ENCODE measurements at places on chromosomes 12 and 14. TPM values are rescaled to one million over a fixed set of nuclear protein-coding genes. Genes with fewer than 3 reads are reported as not detected.

CIROP gene
- total RNA-seq = not detected

BICDL1 gene
- total RNA-seq = not detected

- DNase-seq = no peak
These were observed 135.6 kb upstream of the ARHGAP5 start for GRCh38 chr14:31941487-31941886.

DNA sequence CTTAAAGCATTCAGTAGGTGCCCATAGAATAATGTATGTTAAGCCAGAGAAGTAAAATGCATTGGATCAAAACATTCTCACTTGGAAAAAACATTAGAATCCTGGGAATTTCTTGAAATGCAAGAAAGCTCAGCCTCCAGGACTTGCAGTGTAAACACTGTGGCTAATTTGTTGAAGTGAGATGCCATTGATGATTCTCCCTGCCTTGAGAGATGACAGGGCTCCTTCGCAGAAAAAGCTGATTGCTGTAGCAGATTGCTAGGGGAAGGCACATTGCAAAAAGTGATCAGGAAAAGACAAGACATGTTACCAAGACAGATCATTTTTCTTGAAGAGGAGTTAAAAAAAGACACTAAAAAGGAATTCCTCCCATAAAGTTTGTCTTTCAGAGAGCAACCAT, 204.2 kb upstream of the HMGA2 start:
- DNase-seq = no peak

DNA sequence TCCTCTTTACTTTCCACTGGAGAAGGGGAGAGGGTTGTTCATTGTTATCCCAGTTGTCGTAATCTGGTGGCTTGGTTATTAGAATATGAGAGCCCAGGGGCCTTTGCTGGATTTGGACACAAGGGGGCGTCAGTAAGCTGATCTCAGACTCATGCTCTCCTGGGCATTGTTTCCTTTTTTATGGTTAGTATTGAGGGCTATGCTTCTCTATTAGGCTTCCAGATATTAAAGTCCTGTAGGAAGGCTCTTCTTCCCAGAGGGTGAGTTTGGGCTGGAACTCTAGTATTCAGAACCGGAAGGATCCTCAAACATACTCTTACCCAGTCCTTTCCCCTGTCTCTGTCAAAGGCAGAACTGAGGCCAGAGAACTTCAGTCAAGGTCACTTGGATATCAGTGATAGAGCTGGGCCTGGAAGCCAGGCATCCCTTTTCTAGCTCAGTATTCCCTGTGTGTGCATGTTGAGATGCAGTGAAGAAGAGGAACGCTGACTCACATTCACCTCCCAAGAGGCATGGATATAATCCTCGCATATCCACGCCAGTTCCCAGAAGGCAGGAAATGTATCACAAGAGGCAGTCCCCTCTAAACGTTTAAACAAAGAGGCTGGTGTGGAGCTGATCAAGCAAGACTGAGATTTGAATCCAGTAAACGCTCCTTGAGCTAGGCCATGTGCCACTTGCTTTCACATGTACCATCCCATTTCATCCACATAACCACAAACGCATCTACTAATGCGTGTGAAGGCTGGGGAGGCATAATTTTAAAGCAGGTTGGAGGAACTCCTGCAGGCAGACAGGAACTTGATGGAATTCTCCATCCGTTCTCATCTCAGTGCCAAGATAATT, 41.6 kb downstream of the UBE3B start:
- peak; percentile 82 for DNase-seq

- DNase-seq = no peak
These were observed 2.2 kb downstream of the TEDC1 start for GRCh38 chr14:105492971-105493871.

GNPNAT1 gene
- total RNA-seq = 46.2 TPM

ZC2HC1C gene
- total RNA-seq = 0.99 TPM

E2F7 gene
- 10.2 TPM for total RNA-seq

MYH6 gene
- not detected for total RNA-seq

GRCh38 chr14:45798659-45799058, 545.7 kb upstream of the MIS18BP1 start:
- DNase-seq = no peak

OR4E2 gene
- not detected for total RNA-seq

DNA sequence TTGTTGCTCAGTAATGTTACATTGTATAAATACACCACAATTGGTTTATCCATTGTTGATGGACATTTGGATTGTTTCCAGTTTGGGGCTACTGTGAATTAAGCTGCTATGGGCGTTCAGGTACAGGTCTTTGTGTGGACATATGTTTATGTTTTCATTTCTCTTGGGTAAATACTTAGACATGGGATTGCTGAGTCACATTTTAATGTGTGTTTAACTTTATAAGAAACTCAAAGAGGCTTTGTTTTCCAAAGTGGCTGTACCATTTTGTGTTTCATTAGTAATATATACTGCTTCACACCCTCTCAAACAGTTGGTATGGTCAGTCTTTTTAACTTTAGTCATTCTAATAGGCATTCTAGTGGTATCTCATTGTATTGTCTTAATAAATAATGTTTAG, 225.0 kb downstream of the SPTSSA start:
- no peak for DNase-seq

DNA sequence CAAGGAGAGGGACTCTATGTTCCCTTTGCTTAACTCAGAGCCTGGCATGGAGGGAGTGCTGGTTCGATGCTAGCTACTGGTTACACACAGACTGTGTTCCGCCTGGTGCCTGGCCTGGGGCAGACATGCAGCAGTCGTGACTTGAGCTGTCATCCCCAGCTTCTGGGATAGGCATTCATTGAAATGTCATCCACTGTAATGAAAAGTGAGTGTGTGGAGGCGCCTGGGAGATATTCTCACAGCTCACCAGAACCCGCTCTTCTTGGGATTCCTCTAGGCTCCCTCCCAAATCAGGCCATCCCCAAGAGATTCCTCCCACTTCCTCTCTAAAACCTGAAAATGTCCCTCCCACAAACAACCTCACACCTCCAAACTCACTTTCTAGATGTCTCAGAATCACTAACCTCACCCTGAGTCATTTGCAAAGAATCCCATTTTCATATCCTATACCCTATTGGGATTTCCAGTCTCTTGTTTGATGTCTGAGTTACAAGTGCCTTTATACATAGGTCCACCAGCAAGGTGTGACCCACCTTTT, 82.8 kb downstream of the CRACR2A start:
- no peak for DNase-seq

GRCh38 chr14:74574090-74574433, 38.0 kb downstream of the LTBP2 start:
- DNase-seq = no peak

IFNG-AS1 gene
- total RNA-seq = not detected

DNA sequence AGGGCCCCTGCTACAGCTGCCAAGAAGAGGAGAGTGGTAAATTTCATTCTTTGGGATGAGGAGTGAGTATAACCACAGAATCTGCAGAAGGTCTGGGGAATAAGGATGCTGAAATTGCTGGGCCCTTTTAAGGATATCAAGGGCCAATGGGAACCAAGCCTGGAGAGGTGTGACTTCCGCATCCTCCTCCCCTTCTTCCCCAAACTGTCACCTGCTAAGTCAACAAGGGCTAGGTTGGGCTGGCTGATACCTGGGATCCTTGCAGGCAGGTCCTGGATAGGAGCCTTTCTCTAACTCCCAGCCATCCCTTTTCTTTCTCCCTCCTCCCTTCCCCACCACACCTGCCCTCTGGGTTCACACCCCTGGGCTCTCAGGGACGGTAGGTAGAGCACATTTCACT, at the start of gene LACRT:
Gene LACRT (minus strand): TSS at position 101 of the 400 bp plus-strand sequence. CDS start 54 bp downstream, at position 47.
- DNase-seq = no peak

GRCh38 chr12:54608156-54608555, 19.7 kb upstream of the PPP1R1A start:
- DNase-seq = no peak

DNA sequence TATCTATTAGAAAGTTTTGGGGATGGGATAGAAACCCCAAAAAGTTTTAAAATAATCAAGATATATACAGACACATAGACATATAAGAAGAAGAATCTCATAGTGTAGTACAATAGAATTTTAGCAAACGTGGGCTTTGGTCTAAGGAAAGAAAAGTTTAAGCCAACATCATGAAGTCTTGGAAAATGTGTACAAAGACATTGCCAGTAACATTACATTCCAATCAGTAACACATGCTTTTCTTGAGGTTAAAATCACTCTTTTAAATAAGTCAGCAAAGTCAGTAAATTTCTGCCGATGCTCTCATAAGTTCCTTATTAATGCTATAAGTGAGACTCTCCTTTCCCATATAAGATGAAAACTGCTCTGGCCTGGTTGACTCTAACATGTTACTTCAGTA, 201.1 kb upstream of the LRIG3 start:
- DNase-seq = no peak
